ENCODE measurements at places on chromosomes 2 and 18. TPM values are rescaled to one million over a fixed set of nuclear protein-coding genes. Genes with fewer than 3 reads are reported as not detected.
A peak's percentile ranks its signal among the peaks of the same experiment; 100 is the strongest.

GRCh38 chr2:33134086-33134771 lies 187.5 kb downstream of the LTBP1 start:
- peak; percentile 40 for DNase-seq

DNA sequence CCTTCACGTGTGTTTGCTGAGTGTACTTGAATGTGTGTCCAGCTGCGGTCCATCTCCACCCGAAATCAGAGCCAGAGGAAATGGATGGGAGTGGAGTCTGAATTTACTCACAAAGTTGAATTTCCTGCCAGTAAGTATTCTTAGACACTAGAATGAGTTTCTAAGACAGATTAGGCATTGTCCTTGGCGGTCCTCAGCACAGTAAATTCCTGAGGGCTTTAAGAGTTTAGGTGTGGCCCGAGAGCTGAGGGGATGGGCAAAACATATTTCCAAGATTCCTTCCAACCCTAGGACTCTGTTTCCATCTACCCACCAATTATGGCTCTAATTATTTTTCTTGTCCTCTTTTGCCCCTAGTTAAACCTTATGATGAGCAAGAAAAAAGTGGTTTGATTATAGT lies 90.3 kb upstream of the PHLPP1 start:
- DNase-seq: no peak

- DNase-seq: no peak
Observed at GRCh38 chr2:110166266-110166665, 38.5 kb downstream of the NPHP1 start.

DNA sequence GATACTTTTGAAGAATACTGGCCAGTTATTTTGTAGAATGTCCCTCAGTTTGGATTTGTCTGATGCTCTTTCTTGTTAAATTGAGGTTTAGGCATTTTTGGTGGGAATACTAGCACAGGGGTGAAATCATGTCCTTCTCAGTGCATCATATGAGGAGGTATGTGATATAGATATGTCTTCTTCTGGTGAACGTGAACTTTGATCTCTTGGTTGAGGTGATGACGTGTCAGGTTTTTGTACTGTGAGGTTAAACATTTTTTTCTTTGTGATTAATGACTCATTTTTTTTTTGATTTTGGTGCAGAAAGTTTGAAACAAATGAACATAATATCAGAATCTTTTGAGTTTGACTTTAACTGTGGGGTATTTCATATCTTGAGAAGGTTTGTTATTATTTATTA lies 11.0 kb downstream of the ZNF407 start:
- DNase-seq: no peak

DNA sequence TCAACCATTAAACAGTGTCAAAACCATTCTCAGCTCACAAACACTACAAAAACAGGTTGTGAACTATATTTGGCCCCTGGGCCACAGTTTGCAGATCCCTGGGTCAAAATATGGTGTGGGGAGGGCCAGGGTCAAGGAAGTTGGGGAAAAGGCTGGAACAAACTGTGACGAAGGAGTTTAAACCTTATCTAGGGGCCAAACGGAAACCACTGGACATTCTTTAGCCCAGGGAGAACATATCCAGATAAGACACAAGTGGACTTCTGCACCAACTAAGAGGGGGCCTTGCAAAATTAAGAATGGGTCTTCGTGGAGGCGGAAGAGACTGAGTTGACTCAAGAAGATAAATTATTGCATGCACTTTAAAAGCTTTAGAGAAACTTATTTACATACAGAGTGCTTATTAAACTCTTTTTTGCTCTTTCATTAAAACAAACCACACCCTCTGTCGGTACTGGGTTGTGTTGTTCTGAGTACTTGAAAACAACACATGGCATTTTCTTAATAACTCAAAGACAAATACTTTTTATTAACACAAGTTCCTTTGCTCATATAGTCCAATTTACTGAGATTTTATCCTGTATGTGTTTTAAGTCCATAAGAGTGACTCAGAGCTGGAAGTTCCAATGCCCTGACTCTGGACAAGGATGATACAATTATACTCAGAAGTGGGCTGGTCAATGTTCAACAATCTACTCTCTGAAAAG lies 5.3 kb upstream of the ASAP2 start:
- no peak for DNase-seq

DNA sequence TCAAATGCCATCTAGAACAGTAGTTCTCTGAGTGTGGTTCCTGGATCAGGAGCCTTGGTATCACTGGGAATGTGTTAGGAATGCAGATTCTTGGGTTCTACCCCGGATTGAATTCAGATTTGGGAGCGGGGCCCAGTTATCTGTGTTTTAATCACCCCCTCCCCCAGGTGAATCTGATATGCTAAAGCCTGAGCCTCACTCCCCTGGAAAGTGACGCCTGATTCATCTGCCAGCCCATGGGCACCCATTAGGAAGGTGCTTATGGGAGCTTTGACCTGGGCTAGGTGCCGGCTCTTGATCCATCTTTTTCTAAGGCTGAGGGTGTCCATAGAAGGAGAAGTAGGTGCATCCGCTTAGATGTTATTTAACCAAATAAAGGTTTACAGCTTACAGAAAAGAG lies 199.4 kb downstream of the NEDD4L start:
- no peak for DNase-seq

DNA sequence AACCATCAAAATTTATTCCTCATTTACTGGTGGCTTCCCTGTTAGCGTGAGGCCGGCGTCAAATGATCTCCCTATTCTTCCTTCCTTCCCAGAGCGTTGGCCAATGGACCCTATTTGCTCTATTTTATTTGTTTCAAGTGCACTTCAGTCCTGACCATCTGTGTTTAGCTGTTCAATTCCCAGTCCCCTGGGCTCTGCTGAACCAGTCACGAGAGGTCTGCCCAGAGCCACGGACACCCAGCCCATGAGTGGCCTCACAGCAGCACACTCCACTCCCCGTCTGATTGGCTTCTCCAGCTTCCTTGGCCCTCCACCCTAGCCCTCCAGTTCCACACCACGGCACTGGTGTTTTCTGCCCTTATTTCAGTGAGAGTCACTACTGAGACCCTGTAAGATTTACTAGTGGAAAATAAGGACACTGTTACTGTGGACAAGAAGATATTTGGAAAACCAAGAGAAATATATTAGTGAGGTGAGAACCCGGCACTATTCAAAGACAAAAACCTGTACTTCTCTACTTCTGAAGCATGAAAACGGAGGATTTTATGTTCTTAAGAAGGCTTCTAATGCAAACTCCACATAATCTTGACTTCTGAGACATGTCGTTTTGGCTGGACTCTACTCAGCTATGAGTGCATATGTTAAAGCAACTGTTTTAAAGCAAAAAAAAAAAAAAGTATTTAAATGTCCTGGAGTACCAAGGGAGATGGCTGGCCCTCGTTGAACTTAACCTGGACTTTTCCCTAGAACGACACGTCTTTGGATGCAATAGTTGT lies 86.6 kb downstream of the COL6A3 start:
- no peak for DNase-seq

DNA sequence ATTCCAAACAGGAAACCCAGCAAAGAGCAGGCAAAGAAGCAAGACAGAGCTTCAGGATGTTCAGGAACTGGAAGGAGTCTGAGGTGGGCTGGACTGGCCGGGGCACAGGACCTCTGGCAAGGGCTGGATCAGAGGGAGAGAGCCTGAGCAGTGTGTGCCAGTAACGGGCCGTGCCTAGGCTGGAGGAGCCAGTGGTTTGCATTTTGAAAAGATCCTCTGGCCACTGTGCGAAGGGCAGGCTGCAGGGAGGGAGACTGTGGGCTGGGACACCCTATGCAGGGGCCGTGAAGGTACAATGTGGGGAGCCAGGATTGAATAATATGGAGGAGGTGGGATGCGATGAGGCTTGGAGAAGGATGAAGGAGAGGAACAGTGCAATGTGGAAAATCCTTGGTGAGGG lies 6.2 kb upstream of the SDC1 start:
- no peak for DNase-seq

DNA sequence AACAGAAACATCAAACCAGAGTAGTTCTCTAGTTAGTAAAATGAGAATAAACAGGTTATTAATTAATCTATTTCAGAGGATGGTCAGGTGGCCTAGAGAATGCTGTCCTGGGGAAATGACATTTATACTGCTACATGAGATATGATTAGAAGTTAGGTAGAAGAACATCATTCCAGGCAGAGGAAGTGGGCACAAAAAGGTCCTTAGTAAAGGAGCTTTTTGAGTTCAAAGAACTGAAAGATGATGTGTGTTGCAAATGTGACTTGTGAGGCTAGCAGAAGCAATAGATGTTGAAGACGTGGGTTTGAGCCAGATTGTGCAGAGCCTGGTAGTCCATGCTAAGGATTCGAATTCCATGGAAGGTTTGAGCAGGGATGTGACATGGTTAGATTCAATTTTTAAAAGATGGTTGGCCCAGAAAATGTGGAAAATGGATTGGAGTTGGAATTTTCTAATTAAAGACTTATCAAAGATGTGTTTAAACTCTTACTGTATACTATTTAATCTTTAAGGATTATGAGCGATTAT lies 34.2 kb downstream of the RAB10 start:
- DNase-seq: no peak

- DNase-seq: no peak
Observed at GRCh38 chr18:76981396-76981968, 151.1 kb downstream of the MBP start.

- DNase-seq: no peak
Observed at GRCh38 chr2:47867205-47867604, 39.1 kb downstream of the FBXO11 start.

GRCh38 chr2:164456619-164457018 lies 164.7 kb downstream of the GRB14 start:
- DNase-seq: no peak

DNA sequence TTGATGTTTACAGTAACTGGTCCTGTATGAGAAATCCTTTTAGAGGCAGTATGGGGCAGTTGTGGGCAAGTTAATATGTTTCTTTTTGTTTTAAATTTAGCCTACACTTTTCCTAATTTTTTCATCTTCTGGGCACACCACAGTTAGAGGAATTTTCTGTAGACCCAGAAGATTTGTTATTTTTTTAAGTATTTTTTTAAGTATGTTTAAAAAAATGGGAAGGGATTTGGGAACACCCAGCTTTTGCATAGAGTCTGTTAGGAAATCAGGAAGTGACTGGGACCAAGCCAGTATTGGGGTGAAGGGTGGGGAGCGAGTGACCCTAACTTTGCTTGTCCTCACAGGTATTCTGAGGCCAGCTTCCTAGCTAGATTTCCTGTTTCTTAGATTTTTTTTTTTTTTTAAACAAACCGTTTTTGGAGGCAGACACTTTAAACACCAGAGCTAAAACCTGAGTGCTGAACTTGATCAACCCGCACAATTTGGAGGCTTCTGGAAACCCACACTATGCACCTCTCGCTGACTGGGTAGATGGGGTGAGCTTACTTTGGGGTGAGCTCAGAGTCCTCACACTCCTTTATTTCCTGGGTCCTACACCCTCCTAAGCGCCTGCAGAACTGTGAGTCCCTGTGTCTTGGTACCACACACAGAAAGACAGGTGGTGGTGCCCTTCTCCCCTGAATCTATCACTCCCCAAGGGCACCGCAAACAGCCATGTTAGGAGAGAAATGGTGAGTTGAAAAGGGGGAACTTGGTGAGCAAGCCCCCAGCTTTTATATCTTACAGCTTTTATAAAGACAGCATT lies 5.2 kb downstream of the GATA6 start:
- DNase-seq: no peak

GRCh38 chr18:12860530-12860929 lies 23.5 kb downstream of the PTPN2 start:
- no peak for DNase-seq

DNA sequence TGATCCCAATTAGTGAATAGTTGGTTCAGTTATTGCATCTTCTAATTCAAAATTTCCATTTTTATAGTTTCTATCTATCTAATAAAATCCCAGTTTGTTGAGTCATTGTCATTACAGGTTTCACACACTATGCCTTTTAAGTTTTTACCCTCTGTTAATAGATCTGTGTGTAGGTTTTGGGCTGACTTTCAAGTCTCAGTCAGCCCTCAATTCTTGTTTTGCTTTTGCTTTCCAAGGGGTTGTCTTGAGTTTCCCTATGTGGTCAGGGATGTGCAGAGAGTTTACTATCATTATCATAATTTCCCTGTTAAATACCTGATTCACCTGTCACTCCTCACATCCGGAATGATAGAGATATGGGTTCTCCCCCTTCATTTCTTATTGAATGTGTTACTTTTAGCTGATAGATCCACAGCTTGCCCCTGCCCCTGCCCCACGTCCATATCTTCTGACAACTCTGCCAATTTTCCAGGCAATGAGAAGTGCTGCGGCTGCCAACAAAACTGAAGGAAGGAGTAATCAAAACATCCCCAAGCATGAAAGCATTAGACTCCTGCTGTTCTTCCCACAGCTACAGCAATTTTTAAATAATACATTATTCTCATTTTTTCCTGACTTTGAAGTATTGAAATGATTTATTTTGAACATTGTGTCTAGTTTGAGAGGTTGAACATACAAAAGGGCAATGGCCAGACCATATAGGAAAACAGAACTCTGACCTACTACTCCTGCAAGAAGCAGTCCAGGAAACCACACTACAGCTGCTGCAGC lies 1064.8 kb downstream of the SUCLG1 start:
- no peak for DNase-seq

DNA sequence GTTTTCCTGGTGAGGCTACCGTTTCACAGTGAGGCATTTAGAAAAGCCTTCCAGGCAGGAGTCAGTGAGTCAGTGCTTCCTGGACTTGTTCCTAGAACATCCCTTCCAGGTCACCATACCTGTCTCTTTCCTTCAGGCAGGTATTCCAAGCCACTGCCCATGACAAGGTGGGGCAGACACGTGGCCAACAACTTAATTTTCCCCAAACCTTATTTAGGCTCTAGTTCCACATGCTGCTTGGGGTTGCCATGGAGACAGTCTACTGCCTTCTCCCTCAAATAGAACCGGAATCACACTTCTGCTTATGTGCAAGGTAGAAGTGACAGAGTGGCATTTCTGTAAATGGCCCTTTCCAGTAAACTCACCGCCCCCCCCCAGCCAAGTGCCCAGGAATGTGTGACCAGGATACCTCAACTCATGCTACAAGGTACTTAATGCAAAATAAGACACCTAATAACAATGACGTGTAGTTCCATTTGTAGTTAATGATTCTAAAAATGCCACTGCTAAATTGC lies 258.3 kb downstream of the PRKCE start:
- no peak for DNase-seq

- DNase-seq: no peak
Observed at GRCh38 chr18:51234117-51235008, 36.9 kb upstream of the MEX3C start.

DNA sequence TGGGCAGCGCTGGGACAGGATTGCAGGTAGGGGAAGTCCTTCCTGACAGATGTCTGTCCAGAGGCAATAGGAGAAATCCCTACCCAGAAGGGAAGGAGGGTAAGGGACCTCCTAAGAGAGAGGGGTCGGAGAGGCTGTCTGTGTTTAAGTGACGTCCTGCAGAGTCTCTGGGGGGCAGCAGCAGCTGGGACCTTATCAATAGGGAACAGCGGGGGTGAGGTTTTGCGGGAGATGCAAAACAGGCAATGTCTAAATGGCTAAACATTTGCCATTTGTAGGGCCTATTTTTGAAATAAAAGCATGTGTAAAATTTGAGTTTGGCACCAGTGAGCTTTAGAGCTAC lies 108.7 kb upstream of the HS6ST1 start:
- DNase-seq: no peak

GRCh38 chr2:28610583-28611201 lies 114.8 kb downstream of the PLB1 start:
- DNase-seq: no peak

GRCh38 chr2:224775647-224776046 lies 59.5 kb upstream of the CCDC195 start:
- DNase-seq: no peak

The NPHP1 gene
- 18.4 TPM for total RNA-seq

The TWIST2 gene
- 23.9 TPM for total RNA-seq

The FOXI3 gene
- total RNA-seq: not detected

The EML6 gene
- 5.3 TPM for total RNA-seq

The REG1A gene
- not detected for total RNA-seq

The NIF3L1 gene
- total RNA-seq: 18.9 TPM

The LYG1 gene
- total RNA-seq: 2.1 TPM

The ZAP70 gene
- 9.3 TPM for total RNA-seq

The GPBAR1 gene
- total RNA-seq: 6.4 TPM

The PTPRM gene
- total RNA-seq: 201 TPM

Data from upper lobe of left lung (tissue), 6 donors.